Activated CD8-positive, alpha-beta memory T cell treated with anti-CD3 and anti-CD28 coated beads, Interleukin-2, amount 10 ng/mL, durations not matched to agents 7 days and 5 days (primary cell): ENCODE measurements at places on chromosomes 13 and 19.

DNA sequence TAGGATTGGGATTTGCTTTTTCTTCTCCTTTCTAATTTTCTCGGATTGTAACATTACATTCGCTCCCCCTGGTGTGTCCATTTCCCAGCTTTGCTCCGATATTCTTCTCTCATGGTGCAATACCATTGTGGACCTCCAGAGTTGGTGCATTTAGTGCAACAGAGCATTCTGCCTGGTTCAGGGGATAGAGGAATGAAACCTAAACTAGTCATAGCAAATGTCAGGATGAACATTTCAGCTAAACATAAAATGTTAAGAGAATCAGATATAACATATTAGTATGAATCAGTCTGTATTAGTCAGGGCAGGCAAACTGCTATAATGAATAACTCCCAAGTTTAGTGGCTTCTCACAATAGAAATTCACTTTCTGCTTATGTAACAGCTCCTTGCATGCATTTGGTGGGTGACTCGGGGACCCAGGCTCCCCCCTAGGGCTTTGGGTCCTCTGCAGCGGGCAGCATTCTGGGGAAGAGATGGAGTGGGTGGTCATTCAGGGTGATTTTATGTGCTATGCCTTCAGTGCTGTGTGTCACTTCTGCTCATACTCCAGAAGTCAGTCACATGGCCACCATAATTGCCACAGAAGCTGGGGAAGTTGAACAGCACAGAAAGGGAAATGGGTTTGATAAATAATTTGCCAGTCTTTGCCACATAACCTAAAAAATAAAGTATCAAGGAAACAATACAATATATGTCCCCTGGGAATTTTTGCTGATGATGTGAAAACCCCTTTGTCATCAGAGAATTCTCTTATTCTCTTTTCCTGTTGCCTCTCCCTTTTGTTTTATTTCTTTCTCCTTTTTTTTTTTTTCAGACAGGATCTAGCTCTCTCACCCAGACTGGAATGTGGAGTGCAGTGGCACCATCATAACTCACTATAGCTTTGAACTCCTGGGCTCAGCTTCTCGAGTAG is 111.0 kb downstream of the HSPH1 start:
- no peak for DNase-seq

GRCh38 chr13:48828962-48829411 is 146.7 kb upstream of the FNDC3A start:
- DNase-seq: no peak

GRCh38 chr13:29679396-29680053 is 84.0 kb upstream of the SLC7A1 start:
- no peak for DNase-seq

GRCh38 chr19:13057744-13058143 is 44.9 kb downstream of the LYL1 start:
- DNase-seq: no peak

DNA sequence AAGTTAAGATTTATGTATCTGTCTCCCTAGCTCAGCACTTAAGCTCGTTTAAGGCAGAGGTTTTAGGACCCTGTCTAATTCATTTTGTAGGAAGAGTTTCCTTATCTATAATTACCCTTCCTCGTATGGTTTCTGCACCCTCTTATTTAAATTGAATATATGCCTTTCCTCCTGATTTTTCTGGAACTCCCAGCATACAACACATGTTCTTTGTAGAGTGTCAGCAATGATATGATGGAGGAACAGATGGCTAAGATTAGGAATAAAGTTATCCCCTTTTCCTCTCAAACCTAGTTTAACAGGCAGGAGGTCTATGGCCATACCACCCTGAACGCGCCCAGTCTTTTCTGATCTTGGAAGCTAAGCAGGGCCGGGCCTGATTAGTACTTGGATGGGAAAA is 359.5 kb downstream of the PCDH17 start:
- DNase-seq: no peak

- DNase-seq: no peak
Measured at GRCh38 chr13:79011179-79011578, 352.2 kb upstream of the OBI1 start.

GRCh38 chr19:46976845-46977320 is 42.8 kb upstream of the NPAS1 start:
- DNase-seq: no peak

- DNase-seq: no peak
Measured at GRCh38 chr13:71797517-71797916, 69.5 kb downstream of the DACH1 start.

DNA sequence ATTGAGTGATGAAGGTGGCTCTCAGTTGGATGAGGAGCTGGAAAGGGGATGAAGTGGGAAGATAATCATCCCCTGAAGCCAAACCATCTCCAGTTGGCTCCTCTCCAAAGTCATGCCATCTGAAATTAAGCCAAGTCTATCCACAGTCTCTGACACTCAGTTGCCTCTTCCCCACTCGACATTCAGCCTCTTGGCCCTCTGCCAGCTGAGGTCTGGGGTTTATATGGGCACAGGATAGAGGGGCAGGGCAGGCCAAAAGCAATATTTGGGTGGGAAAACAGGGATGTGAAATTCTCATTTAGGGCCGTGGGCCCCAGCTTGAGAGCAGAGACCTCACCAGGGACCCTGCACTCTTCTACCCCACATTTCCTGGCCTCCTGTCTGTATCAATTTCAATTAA is 85.9 kb downstream of the SLITRK1 start:
- DNase-seq: no peak

GRCh38 chr13:20526664-20527063 is 1.0 kb upstream of the CRYL1 start:
- DNase-seq: no peak

- peak; percentile 86 for DNase-seq
Measured at GRCh38 chr19:47436712-47437401, 17.5 kb upstream of the MEIS3 start.

GRCh38 chr19:48398375-48399235 is 5.1 kb downstream of the GRIN2D start:
- peak; percentile 93 for DNase-seq

DNA sequence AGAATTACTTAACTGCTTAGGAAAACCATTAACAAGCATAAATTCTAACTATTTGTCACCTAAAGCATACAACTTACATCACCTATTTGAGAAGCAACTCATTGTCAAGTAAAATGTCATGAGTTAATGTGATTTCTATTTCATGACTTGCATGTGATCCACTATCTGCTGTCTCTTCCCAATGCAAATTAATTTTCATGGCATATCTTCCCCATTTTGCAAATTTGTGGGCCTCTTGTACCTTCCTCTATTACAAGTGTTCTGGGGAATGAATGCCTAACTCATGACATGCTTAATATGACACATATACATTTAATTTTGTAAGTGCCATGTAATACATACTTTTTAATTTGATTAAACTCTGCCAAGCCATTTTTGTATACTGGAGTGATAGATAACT is 81.1 kb upstream of the EDNRB start:
- DNase-seq: no peak

DNA sequence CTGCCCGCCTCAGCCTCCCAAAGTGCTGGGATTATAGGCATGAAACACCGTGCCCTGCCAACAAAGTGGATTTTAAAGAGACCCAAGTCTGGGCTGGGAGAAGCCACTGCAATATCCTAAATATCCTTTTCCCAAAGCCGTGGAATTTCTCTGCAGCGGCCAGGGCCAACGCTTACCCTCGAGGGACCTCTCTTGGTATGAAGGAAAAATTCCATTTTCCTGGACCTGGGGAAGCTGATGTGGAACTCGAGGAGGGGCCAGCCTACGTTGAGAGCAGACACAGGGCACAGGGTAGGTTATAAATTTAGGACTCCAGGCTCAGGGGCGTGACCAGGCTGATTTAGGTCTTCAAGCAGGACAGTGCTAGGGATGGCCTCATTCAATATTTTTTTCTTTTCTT is 17.7 kb upstream of the UPF1 start:
- no peak for DNase-seq

- DNase-seq: no peak
Measured at GRCh38 chr19:40600570-40601133, 517 bp upstream of the LTBP4 start.

DNA sequence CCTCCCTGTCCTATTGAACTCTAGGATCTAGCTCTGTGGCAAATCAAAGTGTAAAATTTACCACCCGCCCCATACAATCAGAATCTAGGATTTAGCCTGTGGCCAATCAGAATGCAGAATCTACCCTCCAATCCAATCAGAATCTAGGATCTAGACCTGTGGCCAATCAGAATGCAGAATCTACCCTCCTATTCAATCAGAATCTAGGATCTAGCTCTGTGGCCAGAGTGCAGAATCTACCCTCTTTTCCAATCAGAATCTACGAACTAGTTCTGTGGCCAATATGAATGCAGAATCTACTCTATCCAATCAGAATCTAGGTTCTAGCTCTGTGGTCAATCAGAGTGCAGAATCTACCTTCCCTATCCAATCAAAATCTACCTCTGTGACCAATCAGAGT is 25.8 kb downstream of the PRKD2 start:
- no peak for DNase-seq

- DNase-seq: no peak
Measured at GRCh38 chr13:93744033-93744432, 517.4 kb downstream of the GPC6 start.

DNA sequence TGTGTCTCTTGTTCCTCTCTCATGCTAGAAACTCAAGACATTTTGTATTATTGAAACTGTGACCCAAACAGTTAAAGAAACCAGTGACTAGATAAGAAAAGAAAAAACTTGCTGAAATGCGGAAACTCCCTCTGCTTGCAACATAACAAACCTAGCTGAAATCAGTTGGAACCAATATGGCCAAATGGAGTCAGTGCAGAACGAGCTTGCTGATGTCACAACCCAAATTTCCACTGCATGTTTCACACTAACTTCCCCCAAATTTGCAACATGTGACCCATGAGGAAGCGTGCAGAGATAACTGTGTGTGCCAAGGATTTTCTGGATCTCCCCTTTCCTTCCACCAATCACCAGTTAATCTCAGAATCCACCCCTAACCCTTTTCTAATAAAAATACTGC is 208.0 kb downstream of the DLEU7 start:
- no peak for DNase-seq

DNA sequence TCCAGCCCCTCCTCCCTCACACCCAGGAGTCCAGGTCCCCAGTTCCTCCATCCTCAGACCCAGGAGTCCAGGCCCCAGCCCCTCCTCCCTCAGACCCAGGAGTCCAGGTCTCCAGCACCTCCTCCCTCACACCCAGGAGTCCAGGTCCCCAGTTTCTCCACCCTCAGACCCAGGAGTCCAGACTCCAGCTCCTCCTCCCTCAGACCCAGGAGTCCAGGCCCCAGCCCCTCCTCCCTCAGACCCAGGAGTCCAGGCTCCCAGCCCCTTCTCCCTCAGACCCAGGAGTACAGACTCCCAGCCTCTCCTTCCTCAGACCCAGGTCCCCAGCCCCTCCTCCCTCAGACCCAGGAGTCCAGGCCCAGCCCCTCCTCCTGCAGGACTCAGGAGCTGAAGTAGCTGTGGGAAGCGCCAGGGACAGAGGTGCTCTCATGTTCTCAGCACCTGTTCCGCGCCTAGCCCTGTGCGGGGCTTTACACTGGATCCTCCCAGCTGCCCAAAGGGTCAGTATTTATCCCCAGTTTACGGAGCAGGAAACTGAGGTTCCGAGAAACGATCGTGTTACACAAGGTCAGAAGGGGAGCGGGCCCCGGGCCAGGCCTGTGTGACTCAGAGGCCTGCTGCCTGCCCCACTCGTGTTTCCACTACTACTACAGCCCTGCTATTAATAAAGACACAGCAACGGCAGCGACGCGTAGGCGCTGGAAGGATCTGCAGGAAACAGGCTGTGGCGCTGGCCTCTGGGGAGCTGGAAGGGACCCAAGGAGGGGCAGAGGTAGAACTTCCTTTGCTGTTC is 1.7 kb upstream of the SBK3 start:
- DNase-seq: no peak

- peak; percentile 69 for DNase-seq
Measured at GRCh38 chr19:32570081-32570785, 10.8 kb upstream of the PDCD5 start.

- no peak for DNase-seq
Measured at GRCh38 chr13:79898202-79898826, 417.4 kb downstream of the NDFIP2 start.

DNA sequence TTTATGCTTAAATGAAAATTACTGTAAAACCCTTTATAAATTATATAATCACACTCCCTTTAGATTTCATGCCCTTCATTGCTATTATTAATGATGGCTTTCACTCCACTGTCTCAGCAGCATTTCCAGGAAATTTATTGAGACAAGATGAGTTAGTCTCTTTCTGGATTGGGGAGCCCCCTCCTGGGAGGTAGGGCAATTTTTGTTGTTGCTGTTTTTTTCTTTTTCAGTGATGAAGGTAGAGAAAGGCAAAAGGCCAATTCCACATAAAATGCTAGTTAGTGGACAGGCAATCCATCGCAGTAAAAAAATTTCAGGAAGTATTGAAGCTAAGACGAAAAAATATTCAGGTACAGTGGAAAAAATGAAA is 80.2 kb downstream of the TEX26 start:
- DNase-seq: no peak

GRCh38 chr19:36141039-36141927 is 1.4 kb downstream of the CAPNS1 start:
- DNase-seq: peak; percentile 93

DNA sequence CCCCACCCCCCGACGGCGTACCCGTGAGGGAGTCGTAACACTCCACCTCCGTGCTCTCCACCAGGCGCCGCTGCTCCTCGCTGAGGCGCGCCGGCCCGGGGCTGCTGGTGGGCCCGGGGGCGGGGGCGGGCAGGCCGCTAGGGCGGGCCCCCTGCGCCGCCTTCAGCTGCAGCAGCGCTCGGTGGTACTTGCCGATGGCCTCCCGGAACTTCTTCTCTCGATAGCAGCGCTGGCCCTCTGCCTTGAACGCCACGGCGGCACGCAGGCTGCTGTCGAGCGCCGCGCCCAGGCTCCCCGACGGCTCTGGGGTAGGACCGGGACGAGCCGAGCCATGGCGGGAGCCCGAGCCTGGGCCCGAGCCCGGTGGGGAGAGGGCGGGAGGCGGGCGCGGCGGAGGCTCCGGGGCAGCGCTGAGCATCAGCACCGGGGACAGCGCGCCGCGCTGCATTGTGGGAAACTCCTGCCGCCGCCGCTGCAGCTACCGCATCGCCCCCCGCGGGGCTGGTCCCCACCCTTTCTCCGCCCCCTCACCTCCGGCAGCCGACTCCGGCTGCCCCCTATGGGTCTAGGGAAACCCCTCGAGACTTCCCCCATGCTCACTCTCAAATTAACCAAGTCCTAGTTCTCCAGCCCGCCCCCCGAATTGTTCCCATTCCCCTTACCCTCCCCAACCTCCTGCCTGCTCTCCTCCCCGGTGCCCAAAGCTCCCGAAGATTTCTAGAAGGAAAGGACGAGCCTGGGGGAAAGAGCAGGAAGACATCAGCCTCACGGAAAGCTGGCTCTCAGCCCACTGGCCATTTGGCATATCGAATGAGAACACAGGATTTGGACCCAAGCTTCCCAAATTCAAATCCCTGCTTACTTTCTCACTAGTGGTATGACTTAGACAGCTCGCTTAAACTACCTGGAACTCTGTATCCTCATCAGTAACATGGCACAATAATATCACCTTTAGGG is at the start of gene TTC9B:
TTC9B (minus strand) TSS at position 451 of the 957 bp plus-strand sequence; CDS start at position 448, 3 bp downstream.
- DNase-seq: peak; percentile 60
